ENCODE measurements at places on chromosomes 11 and 22.

DNA sequence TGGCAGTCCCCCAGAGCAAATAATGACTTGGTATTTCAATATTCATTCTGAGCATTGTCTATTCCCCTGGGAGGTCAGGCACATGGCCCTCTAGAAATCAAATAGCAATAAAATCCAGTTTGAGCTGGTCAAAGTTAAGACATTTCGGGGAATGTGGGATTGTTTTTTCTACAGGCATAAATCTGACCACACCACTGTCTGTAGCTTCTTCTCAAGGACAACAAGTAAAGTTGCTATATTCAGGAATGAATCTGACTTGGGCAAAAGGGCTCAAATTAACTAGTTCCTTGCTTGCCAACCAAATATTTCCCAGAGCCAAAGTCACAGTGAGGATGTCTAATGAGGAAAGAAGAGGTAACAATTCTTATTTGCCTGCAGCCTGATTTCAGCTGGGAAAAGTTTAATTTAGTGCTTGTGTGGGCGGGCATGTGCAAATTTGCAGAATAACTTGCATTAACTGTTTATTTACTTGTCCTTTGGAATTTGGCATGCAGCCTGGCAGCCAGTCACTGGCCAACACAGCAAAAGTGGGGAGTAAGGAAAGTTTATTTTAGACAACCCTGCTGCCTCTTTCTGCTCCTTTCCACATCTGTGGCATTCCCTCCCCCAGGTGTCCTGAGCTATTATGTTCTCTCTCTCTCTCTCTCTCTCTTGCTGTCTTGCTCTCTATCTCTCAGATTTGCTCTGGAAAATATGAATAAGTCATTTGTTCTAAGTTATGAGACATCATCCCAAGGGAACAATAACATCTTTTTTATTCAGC, 51.2 kb upstream of the ARHGAP20 start:
- peak; percentile 91 for DNase-seq

DNA sequence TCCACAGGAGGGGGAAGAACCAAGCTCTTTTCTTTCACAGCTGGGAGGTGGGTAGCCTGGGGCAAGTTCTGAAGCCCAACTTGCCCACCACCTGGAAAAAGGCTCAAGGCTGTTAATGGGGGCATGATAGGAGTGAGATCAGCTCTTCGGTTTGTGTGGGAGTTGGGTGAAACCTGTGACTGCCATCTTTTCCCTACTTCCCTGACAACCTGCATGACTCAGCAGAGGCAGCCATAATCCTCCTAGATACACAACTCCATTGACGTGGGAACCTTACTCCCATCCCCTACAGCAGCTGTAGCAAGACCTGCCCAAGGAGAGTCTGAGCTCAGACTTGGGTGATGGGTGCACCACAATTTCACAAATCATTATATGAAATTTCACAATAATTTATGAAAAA, 13.3 kb upstream of the OOSP4B start:
- DNase-seq, result no peak

DNA sequence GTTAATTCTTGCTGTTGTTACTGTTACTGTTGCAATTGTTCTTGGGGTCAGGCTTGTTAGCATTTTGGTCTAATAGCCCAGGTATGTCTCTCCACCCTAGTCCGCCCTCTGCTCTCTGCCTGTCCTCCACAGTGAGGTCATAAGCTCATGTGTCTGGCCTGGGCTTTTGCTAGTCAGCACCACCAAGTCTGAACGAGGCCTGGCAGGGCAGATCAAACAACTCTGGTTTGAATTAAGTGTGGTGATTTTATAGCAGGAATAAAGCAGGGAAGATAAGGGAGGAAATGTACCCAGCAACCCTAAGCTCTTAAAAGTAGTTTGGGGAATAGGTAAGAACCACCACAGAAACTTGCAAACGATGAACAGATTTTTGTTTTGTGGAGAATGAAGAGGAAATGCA, 98.7 kb downstream of the ABTB2 start:
- no peak for DNase-seq

DNA sequence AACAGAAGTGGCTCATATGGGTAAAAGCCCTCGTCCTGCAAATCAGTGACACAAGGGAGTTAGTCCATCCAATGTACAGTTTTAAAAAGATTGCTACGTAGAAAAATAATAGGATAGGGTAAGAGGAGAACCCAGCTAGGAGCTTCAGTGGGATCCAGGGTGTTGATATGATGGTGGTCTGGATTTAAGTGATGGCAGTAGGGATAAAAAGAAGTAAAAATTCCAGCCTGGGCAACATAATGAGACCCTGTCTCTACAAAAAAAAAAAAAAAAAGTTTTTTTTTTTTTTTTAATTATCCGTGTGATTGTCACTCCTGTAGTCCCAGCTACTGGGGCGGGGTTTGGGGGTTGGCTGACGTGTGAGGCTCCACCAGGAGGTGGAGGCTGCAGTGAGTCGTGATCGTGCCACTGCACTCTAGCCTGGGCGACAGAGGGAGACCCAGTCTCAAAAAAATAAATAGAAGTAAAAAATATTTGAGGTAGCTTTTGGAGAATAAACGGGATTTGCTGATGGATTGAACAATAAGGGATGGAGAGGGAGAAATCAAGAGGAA, 7.0 kb upstream of the L3MBTL2 start:
- peak; percentile 31 for DNase-seq

- no peak for DNase-seq
Measured at GRCh38 chr11:47469361-47470179, 20.6 kb upstream of the RAPSN start.

GRCh38 chr11:126740846-126741245, 259.7 kb downstream of the KIRREL3 start:
- no peak for DNase-seq

DNA sequence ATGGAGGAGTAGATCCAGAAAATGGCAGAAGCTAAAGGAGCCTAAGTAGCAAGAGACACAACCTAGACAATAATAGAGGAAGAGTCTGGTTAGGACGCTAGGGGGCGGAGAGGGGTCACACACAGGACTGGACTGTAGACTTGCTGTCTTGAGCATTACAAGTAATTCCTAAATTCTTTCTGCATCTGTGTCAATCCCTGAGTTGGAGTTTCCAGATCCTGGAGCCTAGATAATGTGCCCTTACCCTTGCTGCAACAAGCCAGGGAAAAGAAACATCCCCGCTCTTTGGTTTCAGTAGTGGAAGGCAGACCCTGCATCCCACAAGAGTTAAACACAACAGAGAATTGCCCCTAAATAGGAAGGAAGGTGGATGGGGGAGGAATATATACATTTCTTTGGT, 14.9 kb upstream of the CCDC73 start:
- DNase-seq, result peak; percentile 63

- peak; percentile 56 for DNase-seq
Measured at GRCh38 chr11:62108971-62109404, 14.8 kb upstream of the INCENP start.

DNA sequence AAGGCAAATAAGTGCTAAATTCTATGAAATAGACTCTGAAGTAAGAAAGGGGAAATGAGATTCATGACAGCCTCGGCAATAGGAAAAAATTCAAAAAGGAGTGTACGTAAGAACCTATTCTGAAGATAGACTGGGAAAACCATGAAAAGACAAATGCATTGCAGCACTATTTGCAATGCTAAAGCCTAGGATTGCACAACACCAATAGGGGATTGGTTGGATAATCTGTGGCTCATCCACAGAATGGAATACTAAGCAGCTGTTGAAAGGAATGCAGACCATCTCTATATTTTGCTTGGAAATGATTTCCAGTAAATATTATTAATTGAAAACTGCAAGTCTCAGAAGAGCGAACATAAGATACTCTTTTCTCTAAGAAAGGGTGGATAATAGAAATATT, 91.7 kb upstream of the CLMP start:
- peak; percentile 44 for DNase-seq

DNA sequence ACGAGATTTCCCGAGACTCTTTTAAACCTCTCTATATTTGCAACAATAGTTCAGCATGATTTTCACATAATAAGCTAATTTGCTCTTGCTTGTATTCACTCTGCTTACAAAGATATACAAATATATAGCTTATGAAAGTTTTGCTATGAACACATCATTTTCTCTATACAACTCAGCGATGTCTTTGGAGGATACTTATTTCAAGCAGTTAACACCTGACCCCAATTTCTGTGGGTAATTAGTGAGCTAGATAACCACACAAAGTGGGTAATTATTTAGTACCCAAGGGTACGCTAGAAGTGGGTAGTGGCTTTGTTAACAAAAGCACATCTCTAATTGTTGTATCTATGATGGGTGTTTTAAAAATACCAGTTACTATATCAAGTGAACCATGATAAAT, 12.3 kb downstream of the BLID start:
- no peak for DNase-seq

DNA sequence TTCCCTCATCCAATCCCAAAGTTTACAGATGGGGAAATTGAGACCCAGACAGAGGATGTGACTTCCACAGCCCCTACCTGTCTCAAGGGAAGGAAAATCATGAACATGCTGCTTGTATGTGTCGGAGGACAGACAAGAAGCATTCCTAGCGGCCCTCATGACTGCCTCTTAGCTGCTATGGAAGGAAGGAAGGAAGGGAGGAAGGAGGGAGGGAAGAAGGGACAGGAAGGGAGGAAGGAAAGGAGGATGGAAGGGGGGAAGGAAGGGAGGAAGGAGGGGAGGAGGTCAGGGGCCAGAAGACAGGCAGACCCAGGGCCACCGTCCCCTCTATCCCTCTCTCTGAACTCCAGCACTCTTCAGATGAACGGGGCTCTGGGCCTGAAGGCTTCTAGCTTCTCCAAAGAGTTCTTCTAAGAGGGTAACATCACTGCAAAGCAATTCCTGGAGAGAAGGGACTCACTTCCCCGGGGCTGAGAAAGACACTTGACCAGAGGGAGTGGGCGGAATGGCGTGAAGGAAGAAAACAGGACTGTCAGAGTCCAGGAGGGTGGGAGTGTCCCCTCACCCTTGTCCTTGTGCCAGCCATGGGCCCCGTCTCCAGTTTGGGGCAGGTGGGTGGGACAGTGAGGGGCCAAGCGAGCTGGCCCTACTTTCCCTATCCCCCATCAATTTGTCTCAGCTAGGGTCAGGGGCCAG, 149.4 kb downstream of the FEZ1 start:
- DNase-seq, result no peak

- DNase-seq, result no peak
Measured at GRCh38 chr11:113693030-113693429, 13.1 kb downstream of the TMPRSS5 start.

DNA sequence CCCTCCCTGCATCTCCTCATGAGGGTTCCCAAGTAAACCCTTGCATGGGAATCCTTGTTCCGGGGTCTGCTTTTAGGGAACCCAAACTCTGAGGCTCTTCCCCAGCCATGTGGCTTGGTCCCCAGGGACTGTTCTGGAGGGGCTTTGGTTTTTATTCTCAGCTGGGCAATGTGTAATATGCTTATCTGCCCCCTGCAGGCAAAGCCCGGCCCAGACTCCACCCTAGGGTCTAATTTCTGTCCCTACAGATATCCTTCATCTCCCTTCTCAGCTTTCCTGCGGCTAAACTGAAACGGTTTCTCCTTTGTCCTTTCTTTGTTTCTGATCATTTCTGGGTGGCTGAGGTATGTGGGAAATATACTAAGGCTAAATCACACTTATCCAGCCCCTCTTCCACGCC, 37.1 kb downstream of the TST start:
- no peak for DNase-seq

DNA sequence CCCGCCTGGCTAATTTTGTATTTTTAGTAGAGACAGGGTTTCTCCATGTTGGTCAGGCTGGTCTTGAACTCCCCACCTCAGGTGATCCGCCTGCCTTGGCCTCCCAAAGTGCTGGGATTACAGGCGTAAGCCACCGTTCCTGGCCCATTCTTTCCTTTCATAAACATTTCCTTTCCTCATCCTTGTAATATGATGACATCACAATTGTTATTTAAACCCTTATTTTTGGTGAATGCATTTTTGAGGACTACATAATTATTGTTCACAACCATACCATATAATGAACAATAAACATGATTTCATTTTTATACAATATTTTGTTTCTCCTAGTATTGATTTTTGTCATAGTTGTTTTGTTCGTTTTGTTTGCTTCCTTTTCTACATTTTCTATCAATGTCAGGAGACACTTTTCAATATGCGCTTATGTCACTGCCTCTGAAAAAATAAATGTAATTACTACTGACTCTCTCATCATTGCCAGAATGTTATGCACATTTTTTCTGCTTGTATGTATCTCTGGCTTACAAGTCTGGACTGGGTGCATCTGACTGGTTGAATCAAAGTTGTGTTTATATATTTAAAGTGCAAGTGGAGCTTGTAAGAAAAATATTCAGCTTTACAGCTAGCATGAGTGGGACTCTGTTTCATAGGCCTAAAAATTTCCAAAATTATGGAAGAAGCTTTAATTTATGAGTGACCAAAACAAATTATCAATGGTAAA, 2286.3 kb upstream of the RAG2 start:
- DNase-seq, result no peak

GRCh38 chr11:94150056-94150455, 21.4 kb downstream of the PANX1 start:
- no peak for DNase-seq

- DNase-seq, result no peak
Measured at GRCh38 chr11:74676596-74676995, 54.6 kb downstream of the CHRDL2 start.

DNA sequence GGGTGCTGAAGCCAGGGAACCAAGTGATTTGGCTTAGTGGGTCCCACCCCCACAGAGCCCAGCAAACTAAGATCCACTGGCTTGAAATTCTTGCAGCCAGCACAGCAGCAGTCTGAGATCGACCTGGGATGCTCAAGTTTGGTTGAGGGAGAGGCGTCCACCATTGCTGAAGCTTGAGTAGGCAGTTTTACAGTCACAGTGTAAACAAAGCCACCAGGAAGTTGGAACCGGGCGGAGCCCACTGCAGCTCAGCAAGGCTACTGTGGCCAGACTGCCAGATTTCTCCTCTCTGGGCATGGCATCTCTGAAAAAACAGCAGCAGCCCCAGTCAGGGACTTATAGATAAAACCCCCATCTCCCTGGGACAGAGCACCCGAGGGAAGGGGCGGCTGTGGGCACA, 424.1 kb upstream of the TENM4 start:
- DNase-seq, result peak; percentile 7

DNA sequence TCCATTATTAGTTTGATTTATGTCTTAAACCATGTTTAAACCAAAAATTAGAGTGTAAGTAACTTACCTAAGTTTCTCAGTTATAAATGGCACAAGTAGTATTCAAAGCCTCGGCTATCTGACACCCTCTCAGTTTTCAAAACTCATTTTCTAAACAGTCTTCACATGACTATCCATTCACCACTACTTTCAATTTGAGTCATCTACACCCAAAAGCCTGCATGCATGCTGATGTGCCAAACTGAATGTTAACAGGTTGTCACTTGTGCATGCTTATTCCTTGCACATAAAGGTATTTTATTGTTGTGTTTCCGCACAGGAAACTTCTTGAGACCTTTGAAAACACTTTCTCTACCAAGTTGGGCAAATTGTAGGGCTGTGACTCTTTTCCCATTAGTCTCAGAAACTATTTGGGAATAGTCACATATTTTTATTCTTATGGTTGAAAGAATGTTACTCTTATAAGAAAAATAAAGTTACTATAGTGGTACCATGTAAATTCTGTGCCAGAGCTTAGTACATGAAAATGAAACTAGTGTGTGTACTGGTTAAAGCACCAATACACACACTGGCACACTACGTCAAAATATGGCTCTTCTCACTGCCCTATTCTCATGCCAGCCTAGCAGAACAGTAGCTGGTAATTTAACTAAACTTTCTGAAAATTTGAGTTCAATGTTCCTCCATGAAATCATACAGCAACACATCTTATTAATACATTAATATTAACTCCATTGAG, 2.2 kb upstream of the OR51E2 start:
- no peak for DNase-seq

- no peak for DNase-seq
Measured at GRCh38 chr11:75873417-75874221, 58.6 kb downstream of the UVRAG start.

- peak; percentile 62 for DNase-seq
Measured at GRCh38 chr11:27700351-27701301, at the start of gene BDNF. BDNF (minus strand) TSS chr11:27700455; CDS start chr11:27658564, 41,891 bp downstream.
